ENCODE measurements at places on chromosomes 5 and 9.

GRCh38 chr9:95435074-95435728 is 81.6 kb downstream of the PTCH1 start:
- DNase-seq: no peak

GRCh38 chr5:97764700-97765099 is 581.7 kb upstream of the RIOK2 start:
- no peak for DNase-seq

DNA sequence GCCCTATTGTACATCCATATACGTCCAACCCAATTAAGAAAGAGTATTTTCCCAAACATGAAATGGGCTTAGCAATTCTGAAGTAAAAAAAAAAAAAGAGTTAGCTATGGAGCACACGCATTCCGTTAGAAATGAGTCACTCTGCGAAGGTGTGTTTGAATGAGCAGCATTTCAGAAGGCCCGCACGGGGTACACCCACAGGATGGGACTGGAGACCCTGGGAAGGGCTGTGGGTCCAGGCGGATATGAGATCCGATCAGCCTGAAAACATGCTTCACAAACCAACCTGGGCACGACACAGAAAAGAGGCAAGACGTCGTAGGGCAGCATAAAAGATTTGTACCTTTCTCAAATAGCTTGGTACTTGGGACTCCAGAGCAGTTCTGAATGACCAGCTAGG is 173.9 kb upstream of the KLF9 start:
- DNase-seq: no peak

- DNase-seq: no peak
Measured at GRCh38 chr9:115413766-115414382, 295.9 kb upstream of the TNC start.

- DNase-seq: no peak
Measured at GRCh38 chr5:174919351-174919750, 195.0 kb downstream of the MSX2 start.

DNA sequence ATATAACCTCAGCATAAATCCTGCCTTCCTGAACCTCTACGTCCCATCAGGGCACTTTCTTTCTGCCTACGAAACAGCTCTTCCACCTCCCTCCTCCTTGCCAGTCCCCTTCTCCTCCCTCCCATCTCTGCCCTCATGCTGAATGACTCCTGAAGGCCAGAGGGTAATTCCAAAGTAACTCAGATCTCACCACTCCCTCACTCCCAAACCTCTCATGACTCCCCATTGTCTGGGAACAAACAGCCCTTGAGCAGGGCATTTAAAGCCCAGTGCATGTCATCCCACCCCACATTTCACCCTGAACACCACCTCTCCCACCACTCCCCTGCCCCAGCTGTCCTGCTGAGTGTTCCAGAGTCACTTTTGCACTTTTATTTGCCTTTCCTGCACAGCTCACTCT is 8.9 kb upstream of the FBP1 start:
- no peak for DNase-seq

GRCh38 chr9:137218754-137219271 is 3.2 kb downstream of the RNF208 start:
- no peak for DNase-seq

GRCh38 chr5:59542306-59542705 is 351.2 kb downstream of the PDE4D start:
- DNase-seq: no peak

GRCh38 chr5:53397141-53397757 is 83.2 kb upstream of the FST start:
- no peak for DNase-seq

DNA sequence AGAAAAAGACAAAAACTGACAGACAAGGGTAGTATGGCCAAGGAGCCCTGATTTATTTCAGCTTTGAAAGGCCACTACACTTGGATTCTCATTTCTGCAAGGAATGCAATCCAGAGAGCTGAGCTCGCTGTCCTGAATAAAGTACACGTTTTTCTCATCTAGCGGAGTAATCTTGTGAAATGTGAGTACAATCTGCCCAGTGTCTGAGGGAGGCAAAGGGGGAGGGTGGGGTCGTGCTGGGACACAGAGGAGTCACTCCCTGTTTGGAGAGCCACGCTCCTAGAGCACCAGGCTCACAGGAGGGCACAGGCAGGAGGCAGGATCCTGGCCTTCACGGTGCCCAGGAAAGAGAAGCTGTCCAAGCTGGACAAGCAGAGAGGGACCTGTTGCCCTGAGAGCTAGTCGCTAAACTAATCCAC is 51.0 kb upstream of the IFNK start:
- DNase-seq: no peak

- DNase-seq: no peak
Measured at GRCh38 chr5:1642221-1642620, 118.5 kb upstream of the LPCAT1 start.

GRCh38 chr5:85000671-85001070 is 616.0 kb upstream of the EDIL3 start:
- no peak for DNase-seq

GRCh38 chr9:131697097-131697496 is 42.8 kb downstream of the RAPGEF1 start:
- DNase-seq: no peak

GRCh38 chr5:138974227-138975063 is 99.3 kb upstream of the LRRTM2 start:
- no peak for DNase-seq

DNA sequence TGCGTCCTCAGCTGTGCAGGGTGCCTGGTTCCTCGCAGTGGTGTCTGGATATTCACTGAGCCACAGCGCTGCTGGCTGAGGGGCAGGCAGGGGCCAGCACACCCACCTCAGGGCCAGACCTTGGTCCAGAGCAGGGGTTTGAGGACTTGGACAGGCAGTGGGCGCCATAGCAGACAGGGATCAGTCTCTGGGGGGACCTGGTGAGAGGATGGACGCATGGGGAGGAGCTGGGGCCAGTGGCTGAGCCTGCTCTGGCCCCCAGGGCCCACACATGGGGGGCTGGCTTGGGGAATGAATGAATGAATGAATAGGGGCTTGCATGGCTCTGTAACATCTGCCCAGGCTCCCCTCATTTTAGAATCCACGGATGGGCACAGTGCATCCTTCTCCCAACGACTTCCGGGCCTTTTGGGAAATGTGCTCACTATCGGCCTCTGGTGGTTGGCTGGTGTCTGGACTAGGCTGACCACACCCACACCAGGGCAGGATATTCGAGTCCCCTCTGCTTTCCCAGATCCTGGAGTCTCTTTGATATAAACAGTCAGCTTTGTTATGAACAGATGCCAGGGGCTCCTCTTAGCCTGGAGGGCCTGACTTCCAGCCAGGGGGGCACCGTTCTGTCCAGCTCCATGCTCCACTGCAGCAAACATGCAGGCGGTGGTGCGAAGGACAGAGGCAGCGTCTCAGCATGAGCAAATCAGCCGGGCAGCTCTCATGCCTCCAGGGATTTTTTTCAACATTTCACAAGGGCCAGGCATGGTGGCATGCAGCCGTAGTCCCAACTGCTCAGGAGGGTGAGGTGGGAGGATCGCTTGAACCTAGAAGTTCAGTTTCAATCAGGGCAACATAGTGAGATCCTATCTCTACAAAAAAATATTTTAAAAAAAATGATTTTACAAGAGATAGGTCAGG is 62.6 kb downstream of the NEK6 start:
- peak; percentile 55 for DNase-seq

DNA sequence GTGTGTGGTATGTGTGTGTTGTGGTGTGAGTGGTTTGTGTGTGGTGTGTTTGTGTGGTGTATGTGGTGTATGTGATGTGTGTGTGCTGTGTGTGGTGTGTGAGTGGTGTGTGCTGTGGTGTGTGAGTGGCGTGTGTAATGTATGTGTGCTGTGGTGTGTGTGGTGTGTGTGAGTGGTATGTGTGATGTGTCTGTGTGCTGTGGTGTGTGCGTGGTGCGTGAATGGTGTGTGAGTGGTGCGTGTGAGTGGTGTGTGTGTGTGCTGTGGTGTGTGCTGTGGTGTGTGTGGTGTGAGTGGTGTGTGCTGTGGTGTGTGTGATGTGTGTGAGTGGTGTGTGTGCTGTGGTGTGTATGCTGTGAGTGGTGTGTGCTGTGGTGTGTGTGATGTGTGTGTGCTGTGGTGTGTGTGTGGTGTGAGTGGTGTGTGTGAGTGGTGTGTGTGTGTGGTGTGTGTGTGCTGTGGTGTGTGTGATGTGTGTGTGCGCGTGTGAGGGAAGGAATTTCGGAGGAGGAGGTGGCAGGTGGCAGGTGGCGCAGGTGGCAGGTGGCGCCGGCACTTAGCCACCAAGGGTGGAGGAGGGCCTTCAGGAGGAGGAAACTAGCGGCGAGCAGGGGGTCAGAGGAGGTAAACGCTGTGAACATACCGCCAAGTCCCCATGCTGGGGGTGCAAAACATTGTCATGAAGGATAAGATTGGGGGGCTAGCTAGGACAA is 191.8 kb downstream of the MELK start:
- no peak for DNase-seq

GRCh38 chr5:90446961-90447360 is 27.6 kb downstream of the MBLAC2 start:
- DNase-seq: no peak

GRCh38 chr5:177390363-177391300 is 6.4 kb downstream of the SLC34A1 start:
- peak; percentile 91 for DNase-seq

- no peak for DNase-seq
Measured at GRCh38 chr5:134976841-134977240, 9.1 kb downstream of the CATSPER3 start.

- DNase-seq: peak; percentile 14
Measured at GRCh38 chr5:157870837-157871834, 12.2 kb upstream of the CLINT1 start.

DNA sequence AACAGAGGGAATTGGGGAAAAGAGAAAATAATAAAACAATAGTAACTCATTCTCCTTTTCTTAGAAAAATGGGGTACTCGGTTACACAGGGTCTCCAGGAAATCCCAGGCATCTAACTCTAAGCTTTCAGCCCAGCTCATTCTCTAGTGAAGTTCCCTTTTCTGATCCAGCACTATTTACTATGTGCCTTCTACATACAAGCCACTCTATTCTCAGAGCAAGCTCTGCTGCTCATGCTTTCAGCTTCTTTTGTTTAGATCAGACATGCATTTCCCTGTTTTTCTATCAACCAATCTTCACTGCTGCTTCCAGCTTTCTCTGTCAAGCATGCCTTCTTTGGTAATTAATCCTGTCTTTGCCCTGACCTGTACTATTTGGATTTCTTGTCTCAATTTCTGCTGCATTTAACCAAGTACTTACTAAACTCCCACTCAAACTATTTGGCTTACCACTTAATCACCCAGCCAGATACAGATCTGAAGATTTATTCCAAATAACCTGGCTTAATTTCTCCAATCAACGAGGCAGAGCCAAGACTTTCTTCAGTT is 25.3 kb downstream of the OSMR start:
- no peak for DNase-seq

GRCh38 chr9:80968611-80969010 is 720.7 kb downstream of the TLE1 start:
- no peak for DNase-seq

GRCh38 chr5:174549254-174549653 is 175.1 kb upstream of the MSX2 start:
- no peak for DNase-seq

- DNase-seq: no peak
Measured at GRCh38 chr9:112396416-112396815, 16.5 kb downstream of the HSDL2 start.

GRCh38 chr9:16442622-16443021 is 427.8 kb downstream of the BNC2 start:
- DNase-seq: no peak

- no peak for DNase-seq
Measured at GRCh38 chr9:1048811-1049210, 1.3 kb upstream of the DMRT2 start.

DNA sequence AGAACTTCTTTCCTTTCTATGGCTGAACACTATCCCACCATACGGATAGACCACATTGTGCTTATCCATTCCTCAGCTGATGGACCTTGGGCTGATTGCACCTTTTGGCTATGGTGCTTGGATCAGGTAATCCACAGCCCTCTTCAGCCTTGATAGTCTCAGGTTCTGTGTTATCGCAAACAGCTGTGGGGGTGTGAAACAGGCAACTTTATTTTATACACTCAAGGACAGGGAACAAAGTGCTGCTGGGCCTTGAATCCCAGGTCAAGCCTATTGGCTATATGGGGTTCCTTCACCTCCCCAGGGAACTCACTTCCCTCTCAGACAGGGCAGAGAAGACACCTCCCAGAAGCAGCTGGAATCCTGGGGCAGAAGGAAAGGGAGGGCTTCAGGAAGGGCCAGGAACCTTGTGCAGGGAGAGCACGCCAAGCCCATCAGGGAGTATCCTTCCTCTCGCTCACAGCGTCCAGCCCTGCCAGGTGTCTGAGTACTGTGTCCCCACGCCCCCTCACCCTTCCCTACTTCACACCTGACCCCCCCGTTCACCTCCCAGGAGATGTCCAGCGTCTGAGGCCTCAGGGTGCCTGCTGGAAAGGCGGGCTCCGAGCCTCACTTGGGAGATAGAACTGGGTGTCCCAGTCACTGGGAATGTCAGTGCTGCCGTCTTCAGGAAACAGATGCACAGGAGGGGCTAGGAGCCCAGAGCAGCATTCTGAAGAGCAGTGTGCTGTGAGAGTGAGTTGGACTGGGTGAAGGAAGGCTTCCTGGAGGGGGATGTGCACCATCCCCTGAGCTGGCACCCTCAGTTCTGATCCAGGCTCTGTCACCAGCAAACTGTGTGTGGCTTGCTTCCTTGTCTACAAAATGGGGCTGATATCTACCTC is 32.8 kb downstream of the AFAP1L1 start:
- DNase-seq: no peak

- no peak for DNase-seq
Measured at GRCh38 chr9:112711050-112711689, 6.7 kb downstream of the INIP start.

DNA sequence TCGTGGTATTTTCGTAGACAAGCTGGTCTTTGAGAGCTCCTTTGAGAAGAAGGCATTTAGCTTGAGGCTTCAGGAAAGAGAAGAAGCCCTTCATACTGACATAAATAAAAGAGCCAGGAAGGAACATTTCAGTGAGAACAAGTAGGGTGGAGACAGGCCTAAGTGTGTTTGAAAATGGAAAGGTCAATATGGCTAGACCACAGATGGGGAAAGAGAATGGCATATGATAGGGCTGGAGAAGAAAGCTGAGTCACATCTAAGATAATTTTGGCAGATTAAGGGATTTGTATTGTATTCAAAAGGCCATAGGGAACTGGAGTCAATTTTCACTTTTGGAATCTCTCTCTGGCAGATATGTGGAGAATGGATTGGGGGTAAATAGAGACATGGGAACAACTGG is 374.9 kb downstream of the TMEM38B start:
- DNase-seq: no peak

DNA sequence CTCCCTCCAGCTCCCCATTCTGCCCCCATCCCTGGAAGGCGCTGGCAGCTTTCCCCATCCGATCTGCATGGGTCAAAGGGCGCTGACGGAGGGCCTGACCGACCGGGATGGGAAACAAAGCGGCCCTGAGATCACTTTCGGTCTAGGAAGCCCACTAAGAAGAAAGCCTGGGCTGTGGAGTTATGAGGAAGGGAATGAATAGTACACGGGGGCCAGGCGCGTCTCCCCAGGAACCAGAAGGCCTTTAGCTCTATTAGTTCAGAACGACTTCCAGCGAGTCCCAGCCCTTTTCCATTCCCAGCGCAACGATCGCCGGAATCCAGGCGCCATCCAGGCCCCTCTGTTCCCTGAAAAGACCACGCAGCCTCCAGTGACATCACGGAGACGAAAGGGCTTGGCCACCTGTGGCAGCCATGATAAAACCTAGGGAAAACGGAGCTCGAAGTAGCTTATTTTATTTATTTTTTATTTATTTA is 70.1 kb upstream of the CCDC180 start:
- no peak for DNase-seq

- no peak for DNase-seq
Measured at GRCh38 chr9:27572061-27572460, 1.2 kb downstream of the C9orf72 start.

- peak; percentile 16 for DNase-seq
Measured at GRCh38 chr9:122265149-122265915, 650 bp downstream of the MRRF start.

- no peak for DNase-seq
Measured at GRCh38 chr9:100355561-100355960, 2.8 kb upstream of the TEX10 start.
